Stimulated activated CD4-positive, alpha-beta T cell treated with anti-CD3 and anti-CD28 coated beads, Interleukin-4, amount 100 ng/mL, for 1 hour (primary cell): ENCODE measurements at places on chromosomes 13 and 19.

DNA sequence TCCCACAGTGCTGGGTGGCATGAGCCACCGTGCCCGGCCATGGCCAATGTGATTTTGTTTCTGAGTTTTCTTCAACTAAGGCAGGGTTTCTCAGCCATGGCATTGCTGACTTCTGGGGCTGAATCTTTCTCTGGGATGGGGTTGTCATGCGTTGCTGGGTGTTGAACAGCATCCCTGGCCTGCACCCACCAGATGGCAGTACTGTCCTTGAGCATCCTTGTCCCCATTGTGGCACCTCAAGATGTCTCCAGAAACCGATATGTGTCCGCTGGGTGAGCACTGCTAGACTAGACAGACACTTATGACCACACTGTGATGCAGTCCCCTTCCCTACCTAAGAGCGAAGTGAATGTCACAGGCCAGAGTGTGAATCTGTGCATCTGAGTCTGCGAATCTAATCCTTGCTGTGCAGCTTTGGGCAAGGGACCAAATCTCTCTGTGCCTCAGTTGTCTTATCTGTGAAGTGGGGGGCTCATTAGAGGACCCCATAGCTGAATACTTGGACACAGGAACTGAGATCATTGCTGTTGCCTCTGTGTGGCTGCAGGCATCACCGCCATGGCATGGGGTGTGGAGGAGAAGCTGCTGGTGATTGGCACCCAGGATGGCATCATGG lies 50.3 kb upstream of the SIN3B start:
- DNase-seq = peak; percentile 31

- peak; percentile 44 for DNase-seq
Measured at GRCh38 chr19:47609906-47610894, 1.3 kb downstream of the BICRA start.

DNA sequence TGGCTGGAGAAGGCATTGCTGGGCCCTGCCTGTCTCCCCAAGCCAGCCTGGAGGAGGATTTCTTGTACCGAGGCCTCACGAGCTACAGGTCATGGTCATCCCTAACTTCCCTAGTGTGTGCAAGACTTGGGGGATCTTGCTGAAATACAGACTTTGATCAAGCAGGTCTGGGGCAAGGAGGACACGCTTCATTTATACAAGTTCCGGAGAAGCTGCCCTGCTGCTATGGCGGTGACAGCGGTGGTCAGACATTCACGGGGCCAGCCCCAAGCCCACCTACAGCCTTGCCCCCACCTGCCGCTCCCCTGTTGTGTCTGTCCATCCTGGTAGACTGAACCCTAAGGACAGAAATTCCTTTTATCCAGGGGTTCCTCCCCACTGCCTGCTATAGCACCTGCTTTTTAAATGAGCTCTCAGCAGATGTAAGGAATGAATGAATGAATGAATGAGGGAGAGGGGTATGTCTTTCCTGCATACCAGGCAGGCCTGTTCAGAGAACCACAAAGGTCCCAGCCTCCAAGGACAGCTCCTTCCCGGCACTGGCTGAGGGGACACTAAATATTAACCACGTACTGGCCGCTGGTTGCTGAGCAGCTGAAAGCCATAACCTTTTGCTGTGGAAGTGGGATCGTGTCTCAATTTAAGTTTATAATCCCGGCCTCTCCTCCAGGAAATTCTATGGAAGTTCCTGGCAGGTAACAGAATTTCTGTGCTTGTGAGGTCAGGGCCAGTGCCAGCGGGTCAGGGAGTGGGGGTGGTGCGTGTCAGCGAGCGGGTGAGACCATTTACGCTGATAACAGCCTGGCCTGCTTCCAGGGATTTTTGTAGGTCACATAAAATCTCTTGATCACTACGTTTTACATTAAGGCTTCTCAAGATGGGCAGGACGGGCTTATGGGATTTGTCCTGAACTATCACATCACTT lies 27.1 kb downstream of the TSSK6 start:
- no peak for DNase-seq

DNA sequence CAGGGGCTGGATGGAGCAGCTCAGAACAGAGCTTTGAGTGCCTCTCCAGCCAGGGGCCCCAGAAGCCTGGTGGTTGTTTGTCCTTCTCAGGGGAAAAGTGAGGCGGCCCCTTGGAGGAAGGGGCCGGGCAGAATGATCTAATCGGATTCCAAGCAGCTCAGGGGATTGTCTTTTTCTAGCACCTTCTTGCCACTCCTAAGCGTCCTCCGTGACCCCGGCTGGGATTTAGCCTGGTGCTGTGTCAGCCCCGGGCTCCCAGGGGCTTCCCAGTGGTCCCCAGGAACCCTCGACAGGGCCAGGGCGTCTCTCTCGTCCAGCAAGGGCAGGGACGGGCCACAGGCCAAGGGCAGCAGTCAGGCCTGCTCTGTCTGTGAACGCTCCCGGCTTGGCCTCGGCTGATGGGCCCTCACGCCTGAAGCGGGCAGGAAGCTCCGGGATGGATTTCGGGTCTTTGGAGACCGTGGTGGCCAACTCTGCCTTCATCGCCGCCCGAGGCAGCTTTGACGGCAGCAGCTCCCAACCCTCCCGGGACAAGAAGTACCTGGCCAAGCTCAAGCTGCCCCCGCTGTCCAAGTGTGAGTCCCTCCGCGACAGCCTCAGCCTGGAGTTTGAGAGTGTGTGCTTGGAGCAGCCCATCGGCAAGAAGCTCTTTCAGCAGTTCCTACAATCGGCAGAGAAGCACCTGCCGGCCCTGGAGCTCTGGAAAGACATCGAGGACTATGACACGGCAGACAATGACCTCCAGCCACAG lies at the start of gene GRK1:
TSS of gene GRK1 (plus strand) at position 269 of the 751 bp plus-strand sequence. CDS start at position 437, 168 bp downstream.
- no peak for DNase-seq

DNA sequence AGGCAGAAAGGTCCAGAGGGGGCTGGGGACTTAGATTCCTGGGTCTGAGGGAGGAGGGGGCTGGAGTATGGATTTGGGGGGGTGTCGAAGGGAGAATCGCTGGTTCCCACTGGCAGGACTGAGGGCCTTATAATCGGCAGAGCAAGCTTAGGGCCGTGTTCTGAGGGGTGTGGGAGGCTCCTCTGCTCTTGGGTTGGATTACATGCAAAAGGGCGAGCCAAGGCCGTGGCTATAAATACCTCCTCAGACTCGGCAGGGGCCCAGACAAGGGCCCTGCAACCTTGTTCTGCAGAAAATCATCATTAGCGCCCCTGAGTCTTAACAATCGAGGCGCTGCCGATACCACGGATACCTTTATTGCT lies 707 bp upstream of the MAMSTR start:
- no peak for DNase-seq

- DNase-seq = peak; percentile 58
Measured at GRCh38 chr19:5292822-5293611, 47.6 kb downstream of the PTPRS start.

DNA sequence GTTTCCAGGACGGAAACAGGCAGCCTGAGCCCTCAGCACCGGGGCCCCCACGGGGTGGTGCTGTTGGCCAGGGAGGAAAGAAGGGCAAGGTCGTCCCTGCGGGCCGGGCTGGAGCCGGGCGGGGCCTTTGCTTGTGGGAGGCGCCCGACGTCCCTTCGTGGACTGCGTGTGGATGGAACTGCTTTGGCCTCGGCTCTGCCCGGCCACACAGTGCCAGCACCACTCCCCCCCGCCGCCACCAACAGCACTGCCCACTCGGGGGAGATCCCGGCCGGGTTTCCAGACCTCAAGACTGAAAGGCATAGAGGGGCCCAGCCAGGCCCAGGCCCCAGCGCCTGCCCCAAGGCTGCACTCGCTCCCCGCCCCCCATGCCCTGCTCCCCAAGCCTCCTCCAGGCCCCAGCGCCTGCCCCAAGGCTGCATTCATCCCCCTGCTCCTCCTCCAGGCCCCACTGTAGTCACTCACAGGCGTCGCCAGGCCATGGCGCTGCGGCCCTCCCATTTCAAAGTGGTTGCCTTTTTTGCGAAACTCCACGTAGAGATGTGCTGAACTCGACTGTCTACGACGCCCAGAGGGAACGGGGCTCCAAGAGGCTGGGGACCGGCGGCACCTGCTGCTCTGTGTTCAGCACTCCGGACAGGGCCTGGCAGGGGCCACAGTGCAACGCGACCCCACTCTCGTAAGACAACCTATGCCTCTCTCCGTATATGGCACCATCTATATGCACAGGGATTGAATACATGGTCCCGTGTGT lies 22.5 kb downstream of the C13orf46 start:
- DNase-seq = peak; percentile 60

- no peak for DNase-seq
Measured at GRCh38 chr13:20711301-20712044, 8.0 kb downstream of the IL17D start.

DNA sequence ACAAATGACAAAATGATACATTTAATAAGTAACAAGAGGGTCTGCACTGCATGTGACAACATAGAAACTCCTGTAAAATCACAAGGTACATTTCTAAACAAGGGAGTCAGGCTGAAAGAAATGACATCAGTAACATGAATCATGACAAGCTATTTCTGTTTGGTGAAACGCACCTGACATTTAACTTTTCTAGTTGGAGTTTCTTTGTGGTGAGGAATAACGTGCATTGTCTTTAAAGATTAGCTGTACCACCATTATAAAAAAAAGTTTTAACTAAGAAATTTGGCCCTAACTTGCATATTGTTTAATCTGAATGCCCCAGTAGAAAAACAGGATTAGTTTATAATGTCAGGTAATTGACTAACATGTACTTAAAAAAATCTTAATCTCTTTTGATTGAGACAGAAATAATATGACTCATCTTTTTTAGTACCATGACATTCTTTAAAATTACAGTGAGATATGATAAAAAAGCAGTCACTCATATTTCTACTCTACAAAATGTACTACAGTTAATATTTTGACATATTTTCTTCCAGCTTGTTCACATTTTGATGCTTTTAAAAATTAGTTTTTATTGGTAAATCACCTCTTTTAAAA lies 418.2 kb downstream of the KLF12 start:
- DNase-seq = no peak

DNA sequence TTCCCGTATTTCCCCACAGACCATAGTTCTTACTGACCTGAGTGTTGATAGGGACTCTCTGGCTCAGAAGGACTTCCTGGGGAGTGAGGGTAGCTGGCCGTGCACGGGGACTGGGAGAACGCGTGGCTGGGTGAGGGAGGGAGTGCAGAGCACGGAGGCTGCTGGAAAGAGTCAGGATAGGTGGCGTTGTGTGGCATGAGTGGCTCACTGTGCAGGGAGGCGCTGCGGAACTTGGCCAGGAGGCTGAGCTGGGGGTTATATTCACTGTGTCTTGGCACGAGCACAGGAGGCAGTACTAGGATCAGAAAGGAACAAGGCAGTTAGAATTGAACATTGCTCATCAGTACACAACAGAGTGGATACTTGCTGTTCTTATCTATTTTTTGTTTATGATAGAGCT lies 47.4 kb downstream of the SMAD9 start:
- DNase-seq = no peak

DNA sequence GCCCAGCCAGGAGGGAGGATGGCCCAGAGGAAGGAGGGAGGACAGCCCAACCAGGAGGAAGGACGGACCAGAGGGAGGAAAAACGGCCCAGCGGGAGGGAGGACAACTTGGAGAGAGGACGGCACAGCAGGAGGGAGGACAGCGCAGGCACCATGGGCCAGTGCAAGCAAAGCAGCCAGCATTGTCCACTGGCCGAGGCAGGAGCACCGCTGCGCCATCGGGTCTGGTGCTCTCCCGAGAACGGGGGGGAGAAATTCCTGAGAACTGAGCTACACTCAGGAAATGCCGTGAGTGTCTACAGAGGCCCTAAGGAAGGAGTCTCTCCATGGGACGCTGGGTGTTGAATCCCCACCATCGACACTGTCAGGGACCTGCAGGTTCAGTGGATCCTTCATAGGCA lies 38.5 kb upstream of the SOX1 start:
- no peak for DNase-seq

- no peak for DNase-seq
Measured at GRCh38 chr19:373391-374182, 29.0 kb upstream of the MIER2 start.

GRCh38 chr13:59533561-59534555 lies 629.9 kb downstream of the DIAPH3 start:
- DNase-seq = no peak

GRCh38 chr19:20067943-20068342 lies 9.9 kb upstream of the ZNF90 start:
- DNase-seq = no peak

DNA sequence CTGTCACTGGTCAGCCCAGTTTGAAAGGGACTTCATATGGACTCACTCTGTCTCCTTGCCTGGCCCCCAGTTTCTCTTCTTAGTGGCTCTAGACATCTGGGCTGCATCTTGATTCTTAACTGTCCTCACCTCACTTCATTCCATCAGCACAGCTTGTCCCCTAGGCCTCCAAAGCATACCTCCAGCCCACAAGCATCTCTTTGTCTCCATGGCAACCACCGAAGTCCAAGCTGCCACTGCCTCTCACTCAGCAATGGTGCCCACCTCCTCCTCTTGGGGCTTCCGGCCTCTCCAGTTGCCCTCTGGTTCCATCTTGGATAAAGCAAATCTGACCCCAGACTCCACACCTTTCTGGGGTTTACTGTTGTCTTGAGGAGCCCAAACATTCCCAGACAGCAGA lies 9.9 kb upstream of the KLHL26 start:
- no peak for DNase-seq

GRCh38 chr13:108270442-108270841 lies 924 bp downstream of the TNFSF13B start:
- DNase-seq = no peak

DNA sequence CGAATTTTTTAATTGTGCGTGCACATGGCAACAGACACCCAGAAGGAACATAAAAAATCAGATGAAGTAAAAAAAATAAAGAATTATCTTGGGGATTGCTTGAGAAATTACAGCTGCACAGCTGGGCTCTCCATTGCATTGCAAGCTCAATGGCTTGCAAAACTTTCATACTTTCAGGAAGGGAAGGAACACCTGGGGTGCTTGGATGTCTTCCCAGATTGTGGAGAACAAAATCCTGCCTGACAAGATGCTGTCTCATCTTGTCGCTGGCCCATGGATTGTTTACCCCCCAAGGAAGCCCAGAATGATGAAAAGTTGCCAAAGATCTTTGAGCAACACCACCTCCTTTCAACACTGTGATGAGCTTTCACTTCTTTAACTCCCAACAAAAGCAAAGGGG lies 11.0 kb upstream of the CASP14 start:
- DNase-seq = no peak

DNA sequence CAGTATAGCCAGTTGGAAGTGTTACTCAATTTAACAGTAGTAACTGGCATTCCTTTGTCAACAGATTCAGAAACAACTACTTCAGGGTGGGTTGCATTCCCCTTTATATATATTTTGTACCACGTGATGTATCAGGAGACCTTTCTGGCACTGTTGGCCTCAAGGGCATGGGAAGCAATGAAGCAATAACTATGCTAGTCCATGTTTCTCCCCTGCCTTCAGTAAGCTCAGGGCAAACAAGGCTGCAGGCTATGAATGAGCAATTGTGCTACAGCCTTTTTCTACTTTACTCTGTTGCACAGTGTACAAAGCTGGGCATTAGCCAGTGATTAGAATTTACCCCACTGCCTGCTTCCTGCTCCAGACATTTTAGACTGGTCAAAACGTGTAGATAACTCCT lies 348.8 kb downstream of the GPC5 start:
- DNase-seq = no peak

GRCh38 chr13:40488869-40489391 lies 177.5 kb downstream of the FOXO1 start:
- DNase-seq = no peak

GRCh38 chr13:51297556-51297955 lies 41.9 kb upstream of the SERPINE3 start:
- no peak for DNase-seq

GRCh38 chr13:109629737-109630136 lies 156.6 kb downstream of the IRS2 start:
- DNase-seq = no peak
